ENCODE measurements at places on chromosomes 13 and 19.

DNA sequence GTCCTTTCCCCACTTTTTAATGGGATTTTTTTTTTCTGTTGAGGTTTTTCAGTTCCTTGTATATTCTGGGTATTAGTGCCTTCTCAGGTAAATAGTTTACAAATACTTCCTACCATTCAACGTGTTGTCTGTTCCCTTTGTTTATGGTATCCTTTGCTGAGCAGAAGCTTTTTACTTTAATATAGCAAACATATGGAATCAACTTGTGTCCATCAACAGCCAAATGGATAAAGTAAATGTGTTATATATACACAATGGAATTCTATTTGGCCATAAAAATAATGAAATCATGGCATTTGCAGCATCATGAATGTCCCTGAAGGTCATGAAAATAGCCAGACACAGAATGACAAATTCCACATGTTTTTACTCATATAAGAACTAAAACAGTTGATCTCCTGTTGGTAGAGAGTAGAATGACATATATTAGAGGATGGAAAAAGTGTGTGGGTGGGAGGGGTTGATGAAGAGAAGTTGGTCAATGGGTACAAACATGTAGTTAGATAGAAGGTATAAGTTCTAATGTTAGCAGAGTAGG, 500.8 kb downstream of the SLITRK6 start:
- no peak for DNase-seq

GRCh38 chr13:79796136-79796535, 315.2 kb downstream of the NDFIP2 start:
- DNase-seq = no peak

DNA sequence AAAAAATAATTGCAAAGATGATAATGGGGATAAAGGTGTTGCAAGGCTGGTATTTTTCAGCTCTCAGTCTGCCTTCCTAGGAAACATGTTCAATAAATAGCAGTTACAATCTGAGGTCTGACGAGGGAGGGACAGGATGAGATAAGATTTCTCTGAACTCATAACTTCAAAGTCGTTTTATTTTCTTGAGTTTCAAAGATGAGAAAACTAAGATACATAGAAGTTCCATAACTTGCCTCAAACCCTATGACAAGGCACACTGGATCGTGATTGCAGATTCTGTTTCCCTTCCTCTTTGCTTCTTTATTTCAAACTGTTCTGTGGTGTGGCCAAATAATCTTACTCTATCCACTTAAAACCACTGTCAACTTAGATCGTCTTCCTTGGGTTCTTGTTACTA, 327.2 kb downstream of the GPC5 start:
- no peak for DNase-seq

- DNase-seq = no peak
Measured at GRCh38 chr13:102300379-102300778, 101.5 kb downstream of the FGF14 start.

- DNase-seq = no peak
Measured at GRCh38 chr13:43805071-43805468, 18.3 kb upstream of the ENOX1 start.

DNA sequence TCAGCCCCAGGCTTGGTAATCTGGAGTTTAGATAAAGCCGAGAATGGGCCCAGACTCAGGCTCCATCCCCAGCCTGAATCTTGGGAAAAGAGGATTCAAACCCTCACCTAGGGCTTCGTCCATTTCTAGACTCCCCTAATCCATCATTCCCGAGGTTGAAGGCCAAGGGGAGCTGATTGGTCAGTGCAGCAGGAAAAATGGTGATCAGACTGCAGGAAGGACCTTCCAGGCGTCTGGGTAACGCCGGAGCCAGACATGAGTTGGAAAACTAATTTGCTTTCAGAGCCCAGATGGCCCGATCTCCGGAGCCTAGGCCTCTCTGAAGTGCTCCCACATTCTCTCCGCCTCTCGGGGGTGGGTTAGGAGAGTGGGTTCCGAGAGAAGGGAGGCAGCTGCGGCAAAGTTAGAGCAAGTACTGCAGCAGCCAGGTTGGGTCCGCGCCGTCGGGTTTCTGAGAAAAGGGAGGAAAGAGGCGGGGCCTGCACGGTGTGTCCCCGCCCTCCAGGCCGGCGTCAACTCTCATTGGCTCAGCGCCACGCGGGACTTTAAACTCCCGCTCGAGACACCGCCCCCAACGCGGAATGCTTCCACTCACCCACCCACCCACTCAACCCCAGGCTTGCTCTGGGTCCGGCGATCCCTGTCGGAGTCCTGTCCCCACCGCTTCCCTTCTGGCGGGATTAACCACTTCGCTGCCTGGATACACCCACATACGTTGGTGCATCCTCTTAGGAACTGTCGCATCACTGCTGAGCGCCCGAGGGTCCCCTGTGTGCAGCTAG, 788 bp upstream of the RTBDN start:
- DNase-seq = no peak

GRCh38 chr13:104750377-104750776, 1684.2 kb upstream of the SLC10A2 start:
- DNase-seq = no peak

DNA sequence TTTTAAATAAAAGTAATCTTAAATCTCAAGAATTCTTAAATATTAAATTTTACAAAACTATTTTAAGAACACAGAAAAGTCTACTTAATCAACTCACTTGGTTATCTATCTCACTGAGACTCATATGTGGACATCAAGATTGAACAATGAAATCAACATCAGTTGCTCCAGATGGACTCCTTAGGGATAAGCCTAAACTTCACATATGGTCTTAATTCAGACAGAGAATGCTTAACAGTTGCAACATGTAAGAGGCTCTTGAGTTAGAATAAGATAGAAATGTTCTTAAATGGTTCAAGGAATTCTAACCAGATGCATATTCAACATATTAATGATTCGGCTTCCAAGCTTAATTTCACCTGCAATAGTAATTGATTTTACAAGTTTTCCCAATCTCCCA, 1730.9 kb downstream of the PCDH9 start:
- no peak for DNase-seq

DNA sequence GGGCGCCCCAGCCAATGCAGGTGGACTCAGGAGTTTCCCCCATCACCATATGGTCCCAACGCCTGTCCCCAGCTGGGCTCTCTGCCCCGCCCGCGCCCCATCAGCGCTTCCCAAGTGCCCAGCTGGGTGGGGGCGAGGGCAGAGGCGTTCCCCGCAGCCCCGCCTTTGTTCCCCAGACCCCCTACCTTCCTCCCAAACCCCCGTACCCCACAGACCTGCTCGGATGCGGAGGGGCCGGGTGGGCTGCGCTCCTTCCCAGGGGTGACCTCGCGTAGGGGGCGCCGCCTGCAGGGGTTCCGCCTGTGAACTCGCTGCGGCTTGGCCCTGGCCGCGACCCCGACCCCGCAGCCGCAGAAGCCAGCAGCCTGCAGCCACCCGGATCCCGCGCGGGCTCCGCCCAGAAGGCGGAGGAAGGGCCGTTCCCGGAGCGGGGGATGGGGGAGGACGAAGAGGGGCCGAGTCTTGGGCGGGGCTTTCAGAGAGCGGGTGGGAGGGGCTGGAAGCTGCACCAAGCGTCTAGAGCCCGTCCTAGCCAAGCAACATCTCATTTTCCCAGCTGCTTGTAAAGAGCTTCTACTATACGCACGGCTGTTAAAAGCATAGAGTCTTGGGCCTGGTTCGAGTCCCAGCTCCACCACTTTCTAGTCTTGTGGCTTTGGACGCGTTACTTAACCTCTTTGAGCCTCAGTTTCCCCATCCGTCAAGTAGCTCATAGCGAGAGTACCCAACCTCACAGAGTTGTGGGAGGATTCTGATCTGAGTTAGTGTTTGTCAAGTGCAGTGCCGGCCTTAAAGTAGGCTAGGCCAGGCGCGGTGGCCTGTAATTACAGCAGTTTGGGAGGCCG, at the start of gene RAB3D:
Gene RAB3D (minus strand): TSS at position 404 of the 845 bp plus-strand sequence. CDS start 2,258 bp downstream, outside the sequence.
- DNase-seq = peak; percentile 62

- DNase-seq = no peak
Measured at GRCh38 chr13:105725887-105726286, 809.6 kb downstream of the EFNB2 start.

DNA sequence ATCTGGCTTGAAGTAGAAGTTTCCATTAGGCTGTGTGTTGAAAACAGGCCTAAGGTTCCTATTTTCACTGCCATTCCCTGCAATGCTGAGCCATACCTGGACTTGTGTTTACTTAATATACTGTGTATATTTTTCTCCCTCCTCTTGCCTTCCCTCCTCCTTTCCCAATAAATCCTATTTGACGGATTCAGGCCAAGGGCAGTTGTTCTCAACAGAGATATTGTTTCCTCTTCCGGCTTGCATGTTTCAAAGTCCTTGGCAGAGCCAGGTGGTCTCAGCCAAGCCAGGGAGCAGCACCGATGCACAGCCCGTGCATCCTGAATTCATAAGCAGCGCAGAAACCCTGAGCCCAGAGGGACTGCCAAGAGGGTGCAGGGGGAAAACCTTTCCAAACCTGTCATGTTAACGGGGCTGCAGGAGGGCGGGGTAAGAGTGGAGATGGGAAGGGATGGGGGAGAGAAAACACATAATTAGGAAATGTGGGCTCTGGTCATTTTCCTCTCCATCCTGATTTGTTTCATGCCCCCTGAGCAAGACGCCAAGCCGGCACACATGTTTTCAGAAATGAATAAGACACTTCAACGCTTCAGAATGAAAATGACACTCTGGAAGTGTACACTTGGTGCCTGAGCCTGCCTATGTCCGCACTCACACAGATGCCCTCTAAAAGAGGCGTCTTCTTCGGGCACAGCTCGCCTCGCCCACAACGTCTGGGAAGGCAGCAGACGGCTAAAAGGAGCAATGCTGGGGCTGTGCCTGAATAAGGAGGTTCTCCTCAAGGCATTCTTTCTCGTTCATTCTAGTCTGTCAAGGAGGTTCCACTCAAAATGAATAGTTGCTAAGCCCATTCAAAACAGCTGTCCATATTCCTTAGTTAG, 149.3 kb upstream of the UBL3 start:
- no peak for DNase-seq

DNA sequence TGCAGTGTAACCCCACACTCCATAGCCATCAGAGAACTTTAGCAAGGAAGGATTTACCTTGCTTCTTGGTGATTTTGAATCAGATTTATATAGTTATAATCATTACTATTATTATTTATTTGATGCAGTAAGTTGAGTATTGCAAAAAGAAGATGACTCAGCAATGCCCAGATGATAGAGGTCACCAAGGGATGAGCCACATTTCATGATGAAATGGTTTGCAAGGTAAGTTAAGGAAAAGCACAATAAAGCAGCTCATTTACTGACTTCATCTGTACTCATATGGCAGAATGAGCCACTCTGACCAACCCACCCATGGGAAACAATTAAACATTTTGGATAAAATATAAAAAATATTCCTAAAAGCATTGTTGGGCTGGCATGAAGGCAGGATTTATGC, 59.1 kb downstream of the AKAP11 start:
- DNase-seq = no peak

DNA sequence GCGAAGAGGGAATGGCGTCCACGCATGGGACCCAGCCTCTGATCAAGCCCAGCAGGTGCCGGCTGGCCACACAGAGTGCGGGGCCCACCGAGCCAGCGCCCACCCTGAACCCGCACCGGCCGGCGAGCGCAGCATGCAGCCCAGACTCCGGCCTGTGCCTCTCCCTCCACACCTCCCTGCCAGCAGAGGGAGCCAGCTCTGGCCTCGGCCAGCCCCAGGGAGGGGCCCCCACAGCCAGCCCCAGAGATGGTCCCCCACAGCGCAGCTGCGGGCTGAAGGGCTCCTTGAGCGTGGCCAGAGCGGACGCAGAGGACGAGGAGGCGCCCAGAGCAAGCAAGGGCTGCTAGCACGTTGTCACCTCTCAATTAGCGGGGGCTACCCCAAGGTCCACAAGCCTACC, 904.5 kb downstream of the SLITRK6 start:
- DNase-seq = no peak

GRCh38 chr13:67377919-67378318, 147.8 kb upstream of the PCDH9 start:
- DNase-seq = no peak

GRCh38 chr13:106593132-106593531, 25.2 kb upstream of the ARGLU1 start:
- no peak for DNase-seq

GRCh38 chr19:14517840-14518505, at the start of gene DNAJB1:
TSS of gene DNAJB1 (minus strand) at chr19:14518397. CDS start at chr19:14518349, 48 bp downstream.
- peak; percentile 59 for DNase-seq

DNA sequence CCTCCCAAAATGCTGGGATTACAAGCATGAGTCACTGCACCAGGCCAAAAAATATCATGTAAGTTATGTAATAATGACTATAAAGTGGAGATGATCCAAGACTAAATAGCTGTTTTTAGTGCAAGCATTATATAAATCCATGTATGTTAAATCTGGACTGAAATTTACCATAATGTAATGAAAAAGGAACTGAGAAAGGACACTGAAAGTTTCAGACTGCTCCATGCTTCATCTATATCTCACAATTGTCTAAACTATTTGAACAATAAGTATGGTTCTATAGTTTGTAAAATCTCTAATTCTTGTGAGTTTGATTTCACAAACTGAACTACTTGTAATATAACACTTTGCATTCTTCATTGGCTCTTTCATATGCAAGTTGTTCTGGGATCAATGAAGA, 2299.5 kb downstream of the PCDH9 start:
- no peak for DNase-seq

- DNase-seq = no peak
Measured at GRCh38 chr19:17826508-17827056, 5.3 kb upstream of the INSL3 start.

All from effector CD8-positive, alpha-beta T cell (primary cell).